DMS79 treated with DMSO at 0.1 percent for 48 hours (cell line): ENCODE measurements at places on chromosomes 7 and 10.

- DNase-seq: no peak
Measured at GRCh38 chr7:149869867-149870266, 3.9 kb upstream of the ATP6V0E2 start.

DNA sequence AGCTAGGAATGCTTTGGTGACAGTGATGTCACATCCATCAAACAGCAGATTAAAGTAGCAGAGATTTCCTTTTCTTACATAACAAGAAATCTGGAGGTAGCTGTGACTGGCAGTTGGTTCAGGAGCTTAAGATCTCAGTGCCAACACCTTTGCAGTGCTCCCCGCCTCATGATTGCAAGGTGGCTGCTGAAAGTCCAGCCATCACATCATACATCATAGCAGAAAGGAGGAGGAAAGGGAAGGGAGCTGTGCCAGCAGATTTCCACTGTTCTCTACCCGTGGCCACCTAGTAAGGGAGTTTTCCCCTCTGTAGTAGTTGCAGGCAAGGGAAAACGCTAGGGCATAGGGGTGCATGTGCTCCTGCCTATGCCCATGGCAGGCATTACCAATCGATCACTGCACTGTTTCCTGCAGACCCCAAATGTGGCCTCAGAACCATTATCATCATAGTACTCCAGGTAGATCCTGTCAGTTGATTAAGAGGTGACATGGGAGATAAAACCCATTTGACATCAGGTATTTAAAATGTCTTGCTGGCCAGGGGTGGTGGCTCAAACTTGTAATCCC lies 57.9 kb upstream of the GTF2IRD1 start:
- no peak for DNase-seq

- no peak for DNase-seq
Measured at GRCh38 chr7:121376979-121377378, 19.1 kb downstream of the FAM3C start.

- DNase-seq: no peak
Measured at GRCh38 chr10:60073781-60074656, 167.7 kb upstream of the CCDC6 start.

- DNase-seq: no peak
Measured at GRCh38 chr10:119360181-119360921, 153.0 kb downstream of the GRK5 start.

DNA sequence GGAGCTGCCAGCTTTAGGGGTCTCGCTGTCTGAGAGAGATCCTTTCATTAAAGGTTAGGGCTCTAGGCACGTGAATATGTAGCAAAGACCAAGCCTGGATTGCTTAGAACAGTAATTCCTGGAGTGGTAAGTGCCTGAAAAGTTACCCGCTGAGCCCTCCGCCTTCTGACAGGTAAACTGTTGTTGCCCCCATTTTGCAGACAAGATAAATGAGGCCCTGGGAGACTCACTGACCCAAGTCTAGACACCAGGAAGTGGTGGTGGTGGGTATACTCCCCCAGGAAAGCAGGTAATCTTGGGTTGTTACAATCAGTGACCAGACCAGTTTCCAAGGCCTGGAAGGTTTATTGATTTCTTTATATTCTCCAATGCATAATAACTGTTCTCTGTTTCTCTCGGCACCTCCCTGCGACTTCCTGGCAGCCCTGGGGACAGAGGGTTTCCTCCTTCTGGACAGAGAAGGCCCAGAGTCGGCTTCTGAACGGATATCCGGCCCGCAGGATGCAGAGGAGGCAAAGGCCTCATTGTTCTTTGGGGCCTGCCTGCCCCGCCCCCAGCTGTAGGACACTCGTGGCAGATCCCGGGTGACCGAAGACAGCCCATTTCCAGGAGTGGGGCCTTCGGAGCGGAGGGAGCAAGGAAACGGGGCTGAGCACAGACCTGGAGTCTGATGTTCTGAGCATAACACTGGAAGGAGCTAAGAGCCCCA lies 1.3 kb upstream of the GRK5 start:
- no peak for DNase-seq
